ENCODE measurements at places on chromosomes 12 and 14.

GRCh38 chr12:124296295-124296915, 1.5 kb downstream of the RFLNA start:
- no peaks in the 10 kb centered on the region for H3K27me3 ChIP-seq
- no peak overlapping the region for H3K27ac ChIP-seq
- no peaks in the 10 kb centered on the region for H3K36me3 ChIP-seq
- peak; percentile 46 for DNase-seq
- no peaks in the 10 kb centered on the region for H3K4me1 ChIP-seq

- H3K27me3 ChIP-seq: no peaks in the 10 kb centered on the region
- H3K36me3 ChIP-seq: no peaks in the 10 kb centered on the region
- H3K4me3 ChIP-seq: no peak overlapping the region
- H3K27ac ChIP-seq: no peak overlapping the region
- DNase-seq: no peak
- no peaks in the 10 kb centered on the region for H3K4me1 ChIP-seq
Measured at GRCh38 chr12:58095002-58095401, 153.6 kb downstream of the ATP23 start.

- DNase-seq: no peak
- H3K36me3 ChIP-seq: no peaks in the 10 kb centered on the region
- H3K4me3 ChIP-seq: no peak overlapping the region
- no peaks in the 10 kb centered on the region for H3K4me1 ChIP-seq
- H3K27me3 ChIP-seq: no peaks in the 10 kb centered on the region
Measured at GRCh38 chr14:93510056-93510455, 79.3 kb downstream of the UNC79 start.

- no peaks in the 10 kb centered on the region for H3K27me3 ChIP-seq
- no peak overlapping the region for H3K4me3 ChIP-seq
- no peaks in the 10 kb centered on the region for H3K4me1 ChIP-seq
- no peak overlapping the region for H3K27ac ChIP-seq
Measured at GRCh38 chr14:25092258-25092740, 42.4 kb upstream of the STXBP6 start.

GRCh38 chr12:89098441-89099112, 253.7 kb downstream of the DUSP6 start:
- no peak for DNase-seq
- H3K4me3 ChIP-seq: no peak overlapping the region
- no peaks in the 10 kb centered on the region for H3K27me3 ChIP-seq
- H3K4me1 ChIP-seq: no peaks in the 10 kb centered on the region
- no peaks in the 10 kb centered on the region for H3K36me3 ChIP-seq
- H3K27ac ChIP-seq: no peak overlapping the region

GRCh38 chr14:69619012-69619411, 7.6 kb downstream of the SUSD6 start:
- H3K36me3 ChIP-seq: no peaks in the 10 kb centered on the region
- no peak overlapping the region for H3K4me3 ChIP-seq
- H3K27ac ChIP-seq: peak overlapping the region; percentile 10
- DNase-seq: no peak
- no peaks in the 10 kb centered on the region for H3K27me3 ChIP-seq

DNA sequence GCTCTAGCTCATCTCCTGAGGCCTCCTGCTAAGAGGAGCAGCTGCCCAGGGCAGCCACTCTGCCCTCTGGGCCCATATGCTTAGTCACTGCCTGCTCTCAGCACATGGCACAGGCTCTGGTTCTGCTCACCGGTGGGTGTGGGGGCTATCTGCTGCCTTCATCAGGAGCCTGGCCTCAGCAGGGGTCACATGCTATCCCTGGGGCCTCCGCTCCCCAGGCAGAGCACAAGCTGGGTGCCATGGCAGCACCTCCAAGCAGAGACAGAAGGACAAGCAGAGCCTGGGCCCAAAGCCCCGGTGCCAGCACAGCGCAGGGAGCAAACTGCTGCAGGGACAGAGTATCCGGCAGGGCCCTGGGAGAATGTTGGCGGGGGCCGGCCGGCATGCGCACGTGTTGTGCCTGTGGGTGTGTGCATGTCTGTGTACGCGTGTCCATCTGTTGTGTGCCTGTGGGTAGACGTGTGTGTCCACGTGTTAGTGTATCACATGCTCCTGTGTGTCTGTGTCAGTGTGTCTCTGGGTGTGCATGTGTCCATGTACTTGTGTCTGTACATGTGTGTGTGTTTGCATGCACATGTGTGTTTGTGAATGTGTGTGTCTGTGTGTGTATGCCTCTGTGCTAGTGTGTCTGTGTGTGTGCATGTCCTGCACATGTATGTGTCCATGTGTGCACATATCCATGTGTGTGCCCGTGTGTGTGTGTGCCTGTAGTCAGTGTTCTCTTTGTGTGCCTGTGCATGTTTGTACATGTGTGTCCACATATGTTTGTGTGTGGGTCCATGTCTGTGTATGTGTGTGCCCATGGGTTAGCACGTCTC, 326.9 kb downstream of the TMEM121 start:
- no peaks in the 10 kb centered on the region for H3K4me1 ChIP-seq
- H3K27ac ChIP-seq: no peak overlapping the region
- no peak overlapping the region for H3K4me3 ChIP-seq
- H3K36me3 ChIP-seq: no peaks in the 10 kb centered on the region
- no peaks in the 10 kb centered on the region for H3K27me3 ChIP-seq

DNA sequence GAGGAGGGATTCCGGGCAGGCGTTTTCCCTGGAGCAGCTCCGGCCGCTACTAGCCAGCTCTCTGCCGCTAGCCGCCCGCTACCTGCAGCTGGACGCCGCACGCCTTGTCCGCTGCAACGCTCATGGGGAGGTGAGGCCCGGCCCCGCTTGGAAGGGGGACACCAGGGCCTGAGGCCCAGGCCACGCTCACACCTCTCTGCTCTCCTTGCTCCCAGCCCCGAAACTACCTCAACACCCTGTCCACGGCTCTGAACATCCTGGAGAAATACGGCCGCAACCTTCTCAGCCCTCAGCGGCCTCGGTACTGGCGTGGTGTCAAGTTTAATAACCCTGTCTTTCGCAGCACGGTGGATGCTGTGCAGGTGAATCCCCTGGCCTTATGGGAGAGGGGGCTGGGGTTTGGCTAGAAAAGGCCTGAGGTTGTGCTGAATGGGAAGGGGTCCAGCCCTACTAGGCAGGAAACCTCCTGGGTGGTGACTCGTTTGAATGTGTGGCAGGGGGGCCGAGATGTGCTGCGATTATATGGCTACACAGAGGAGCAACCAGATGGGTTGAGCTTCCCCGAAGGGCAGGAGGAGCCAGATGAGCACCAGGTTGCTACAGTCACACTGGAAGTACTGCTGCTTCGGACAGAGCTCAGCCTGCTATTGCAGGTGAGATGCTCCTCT, 597 bp downstream of the RNF31 start:
- peak overlapping the region; percentile 46 for H3K4me3 ChIP-seq
- H3K27me3 ChIP-seq: no peaks in the 10 kb centered on the region
- H3K36me3 ChIP-seq: peaks cover 3% of the 10 kb centered on the region
- no peaks in the 10 kb centered on the region for H3K4me1 ChIP-seq

DNA sequence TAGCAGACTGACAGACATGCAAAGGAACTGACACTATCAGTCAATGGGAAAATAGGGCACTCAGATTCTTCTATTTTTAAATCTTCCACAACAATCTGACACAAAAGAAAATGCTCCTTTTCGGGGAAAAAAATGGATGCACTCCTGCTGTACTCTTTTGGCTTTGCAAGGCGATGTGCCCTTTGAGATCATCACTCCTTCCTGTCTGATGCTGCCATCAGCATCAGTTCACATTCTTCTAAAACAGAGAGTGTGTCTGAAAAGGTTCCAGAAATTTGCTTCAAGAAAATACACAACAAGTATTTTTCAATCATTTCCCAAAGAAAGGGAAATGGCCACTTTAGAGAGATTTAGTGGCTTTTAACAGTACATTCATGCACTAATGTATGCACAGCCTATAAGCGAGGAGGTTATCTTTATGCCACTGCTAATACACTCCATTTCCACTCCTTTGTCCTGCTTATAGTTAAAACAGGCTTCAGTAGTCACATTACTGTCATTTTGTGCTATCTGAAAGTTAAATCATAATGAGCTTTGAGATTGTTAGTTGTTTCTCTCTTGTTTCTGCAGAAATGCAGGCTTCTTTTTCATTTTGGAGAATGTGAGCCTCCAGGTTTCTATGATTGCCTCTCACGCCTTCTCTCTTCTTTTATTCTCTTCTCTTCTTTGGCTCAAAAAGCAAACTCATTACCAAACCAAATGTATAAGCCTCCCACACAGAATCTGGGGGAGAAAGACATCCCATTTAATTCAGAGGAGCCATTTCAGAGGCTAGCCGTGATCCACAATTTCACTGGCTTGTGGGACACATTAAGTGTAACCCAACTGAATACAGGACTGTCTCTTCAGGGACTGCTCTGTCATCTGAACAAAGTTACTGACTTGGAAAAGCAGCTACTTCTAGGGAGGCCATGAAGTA, 110.9 kb upstream of the CCDC196 start:
- H3K4me3 ChIP-seq: no peak overlapping the region
- no peak for DNase-seq
- H3K27ac ChIP-seq: no peak overlapping the region
- H3K36me3 ChIP-seq: no peaks in the 10 kb centered on the region
- H3K27me3 ChIP-seq: peaks cover 2% of the 10 kb centered on the region

DNA sequence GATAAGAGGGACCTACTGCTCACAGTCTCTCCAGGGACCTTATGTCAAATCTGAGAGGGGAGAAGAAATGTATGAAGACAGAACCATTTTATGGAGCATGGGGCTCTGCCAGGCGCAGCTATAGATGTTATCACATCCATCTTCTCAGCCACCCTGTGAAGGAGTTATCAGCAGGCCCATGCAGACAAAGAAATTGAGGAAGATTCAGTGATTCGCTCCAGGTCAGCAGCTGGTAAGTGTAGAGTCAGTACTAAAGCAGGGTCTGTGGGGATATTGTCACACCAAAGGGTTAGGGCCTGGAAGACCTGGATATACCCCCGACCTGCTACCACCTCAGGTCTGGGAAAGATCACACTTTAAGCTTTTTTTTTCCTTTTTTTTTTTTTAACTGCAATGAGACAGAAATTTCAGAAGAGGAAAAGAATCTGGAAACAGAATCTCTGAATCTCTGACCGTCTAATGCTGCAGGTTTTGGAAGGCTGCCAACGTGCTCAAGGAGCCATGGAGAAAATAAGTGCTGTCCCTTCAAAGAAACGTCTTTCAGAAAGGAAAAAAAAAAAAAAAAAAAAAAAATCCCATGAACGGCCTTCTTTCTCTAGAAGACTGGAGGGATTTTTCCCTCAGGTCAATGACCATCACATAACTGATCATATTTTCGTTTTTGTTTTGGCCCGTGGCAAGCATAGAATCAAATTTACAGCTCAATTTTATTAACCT, 73.3 kb upstream of the PLEKHG7 start:
- H3K36me3 ChIP-seq: no peaks in the 10 kb centered on the region
- DNase-seq: no peak
- no peaks in the 10 kb centered on the region for H3K4me1 ChIP-seq
- no peaks in the 10 kb centered on the region for H3K27me3 ChIP-seq
- H3K27ac ChIP-seq: no peak overlapping the region

GRCh38 chr12:21546716-21547115, 20.6 kb downstream of the SPX start:
- H3K36me3 ChIP-seq: no peaks in the 10 kb centered on the region
- no peaks in the 10 kb centered on the region for H3K27me3 ChIP-seq
- DNase-seq: no peak
- H3K4me3 ChIP-seq: no peak overlapping the region
- no peaks in the 10 kb centered on the region for H3K4me1 ChIP-seq
- H3K27ac ChIP-seq: no peak overlapping the region

DNA sequence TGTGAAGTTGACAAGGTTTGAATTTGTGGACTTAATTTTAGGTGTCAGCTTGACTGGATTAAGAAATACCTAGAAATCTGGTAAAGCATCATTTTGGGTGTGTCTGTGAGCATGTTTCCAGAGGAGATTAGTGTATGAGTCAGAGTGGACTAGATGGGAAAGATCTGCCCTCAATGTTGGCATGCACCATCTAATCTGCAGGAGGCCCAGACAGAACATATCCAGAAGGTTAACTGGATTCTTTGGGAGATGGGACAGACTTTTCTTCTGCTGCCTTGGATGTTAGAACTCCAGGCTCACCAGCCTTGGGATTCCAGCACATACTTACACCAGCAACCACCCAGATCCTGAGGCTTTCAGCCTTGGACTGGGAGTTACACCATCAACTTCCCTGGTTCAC, 14.1 kb downstream of the SGPP1 start:
- no peak overlapping the region for H3K4me3 ChIP-seq
- H3K27ac ChIP-seq: no peak overlapping the region
- no peak for DNase-seq
- H3K36me3 ChIP-seq: peaks cover 3% of the 10 kb centered on the region
- H3K4me1 ChIP-seq: no peaks in the 10 kb centered on the region

DNA sequence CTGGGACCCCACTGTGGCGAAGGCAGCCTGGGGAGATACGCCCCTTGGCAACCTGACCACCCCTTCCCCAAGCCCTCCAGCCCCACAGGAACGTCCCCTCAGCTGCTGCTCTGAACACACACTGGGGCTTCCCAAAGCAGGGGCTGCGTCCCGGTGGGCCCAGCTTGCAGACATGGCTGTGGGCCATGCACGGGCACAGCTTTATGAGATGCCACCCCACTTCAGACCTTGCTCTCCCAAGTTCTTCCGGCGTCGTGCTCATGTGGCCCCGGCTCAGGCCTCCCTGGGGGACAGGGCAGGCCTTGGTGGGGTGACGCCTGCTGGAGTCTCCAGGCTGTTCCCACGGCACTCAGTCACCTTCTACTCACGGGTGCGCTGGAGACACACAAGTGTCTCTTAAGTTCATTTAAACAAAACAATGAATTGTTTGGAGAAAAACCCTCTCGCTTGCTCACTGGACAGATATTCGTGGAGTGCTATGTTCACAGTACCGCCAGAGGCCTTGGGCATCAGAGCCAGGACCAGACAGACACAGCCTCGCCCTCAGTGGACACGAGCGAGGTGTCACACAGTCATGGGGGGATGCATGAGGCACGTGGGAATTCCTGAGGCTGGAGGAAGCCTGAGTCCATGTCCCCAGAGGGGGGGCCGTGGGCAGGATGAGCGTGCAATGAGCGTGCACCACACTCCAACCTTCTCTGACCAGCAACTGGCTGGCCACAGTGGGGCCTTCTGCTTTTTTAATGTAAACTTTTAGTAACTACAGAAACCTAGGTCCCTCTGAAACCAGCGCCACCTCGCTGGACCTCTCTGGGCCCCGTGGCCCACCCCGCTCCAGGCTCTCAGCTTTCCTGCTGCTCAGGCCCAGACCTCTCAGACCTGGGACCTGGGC, 4.3 kb downstream of the GALNT9 start:
- H3K27ac ChIP-seq: no peak overlapping the region
- no peaks in the 10 kb centered on the region for H3K4me1 ChIP-seq
- no peak for DNase-seq
- H3K27me3 ChIP-seq: no peaks in the 10 kb centered on the region
- H3K36me3 ChIP-seq: no peaks in the 10 kb centered on the region

- no peak for DNase-seq
- H3K36me3 ChIP-seq: no peaks in the 10 kb centered on the region
- no peaks in the 10 kb centered on the region for H3K4me1 ChIP-seq
- H3K4me3 ChIP-seq: no peak overlapping the region
- H3K27ac ChIP-seq: no peak overlapping the region
Measured at GRCh38 chr12:98814254-98814653, 169.2 kb downstream of the APAF1 start.

- no peaks in the 10 kb centered on the region for H3K4me1 ChIP-seq
- no peak overlapping the region for H3K27ac ChIP-seq
- no peak overlapping the region for H3K4me3 ChIP-seq
- DNase-seq: no peak
- no peaks in the 10 kb centered on the region for H3K27me3 ChIP-seq
- no peaks in the 10 kb centered on the region for H3K36me3 ChIP-seq
Measured at GRCh38 chr14:89746654-89747053, 207.9 kb downstream of the EFCAB11 start.

Measured in aorta (tissue), 5 donors.